ENCODE measurements at places on chromosomes 16 and 17.

DNA sequence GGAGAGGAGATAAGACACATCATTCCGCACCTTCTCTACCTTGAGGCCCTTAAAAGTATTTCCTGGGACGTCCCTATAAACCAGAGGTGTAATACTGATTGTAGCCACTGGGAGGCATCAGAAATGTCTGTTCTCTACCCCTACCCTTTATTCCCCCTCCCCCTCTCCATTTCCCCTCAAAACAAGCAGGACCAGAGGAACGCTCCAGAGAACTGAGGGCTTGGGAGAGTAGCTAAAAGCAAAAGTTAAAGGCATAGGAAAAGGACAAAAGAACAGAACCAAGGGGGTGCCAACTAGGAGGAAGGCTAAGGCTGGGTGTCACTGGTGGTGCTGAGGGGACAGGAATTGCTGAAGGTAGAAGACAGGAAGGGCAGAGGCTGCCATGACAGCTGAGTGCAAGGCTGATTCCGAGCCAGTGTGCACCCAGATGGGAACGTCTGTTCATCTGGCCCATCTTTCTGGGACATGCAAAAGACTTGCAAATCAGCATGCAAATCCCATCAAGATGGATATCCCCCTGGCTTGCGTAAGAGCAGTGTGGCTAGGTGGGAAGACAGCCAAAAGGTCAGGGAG lies 6.7 kb downstream of the CAMTA2 start:
- DNase-seq, result no peak

GRCh38 chr17:16442141-16442540 lies 26.8 kb downstream of the TRPV2 start:
- no peak for DNase-seq

- no peak for DNase-seq
Observed at GRCh38 chr16:54143934-54144571, 142.5 kb downstream of the IRX3 start.

- no peak for DNase-seq
Observed at GRCh38 chr16:48323783-48324775, 61.1 kb downstream of the SIAH1 start.

DNA sequence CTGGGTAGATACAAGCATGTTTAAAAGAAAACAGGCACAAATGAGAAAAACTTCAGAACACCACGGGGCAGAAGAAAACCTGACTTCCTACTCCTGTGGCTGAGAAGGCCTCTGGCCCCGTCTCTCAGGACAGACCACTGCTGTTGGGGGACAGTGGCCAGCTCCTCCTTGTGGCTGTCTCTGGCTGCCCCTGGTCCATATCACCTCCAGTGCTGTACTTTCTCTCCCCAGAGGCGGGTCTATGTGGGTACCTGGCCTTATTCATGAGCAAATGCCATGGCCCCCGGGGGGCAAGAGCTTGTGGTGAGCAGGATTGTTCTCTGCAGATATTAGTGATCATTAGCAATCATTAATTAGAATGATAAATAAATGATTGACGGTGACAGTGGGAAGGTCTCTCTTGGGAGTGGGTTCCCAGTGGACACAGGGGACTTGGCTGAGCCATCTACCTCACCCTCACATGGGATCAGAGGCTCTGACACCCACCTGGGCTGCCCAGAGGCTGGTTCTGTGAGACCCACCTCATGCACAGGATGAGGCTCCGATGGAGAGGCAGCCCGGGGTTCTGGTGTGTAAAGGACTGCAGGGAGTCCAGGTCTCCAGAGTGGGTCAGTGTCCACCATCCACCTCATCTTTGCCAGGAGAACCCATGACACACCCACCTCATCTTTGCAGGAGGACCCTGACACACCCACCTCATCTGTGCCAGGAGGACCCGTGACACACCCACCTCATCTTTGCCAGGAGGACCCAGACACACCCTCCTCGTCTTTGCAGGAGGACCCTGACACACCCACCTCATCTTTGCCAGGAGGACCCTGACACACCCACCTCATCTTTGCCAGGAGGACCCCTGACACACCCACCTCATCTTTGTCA lies 30.6 kb upstream of the CBFA2T3 start:
- peak; percentile 6 for DNase-seq

DNA sequence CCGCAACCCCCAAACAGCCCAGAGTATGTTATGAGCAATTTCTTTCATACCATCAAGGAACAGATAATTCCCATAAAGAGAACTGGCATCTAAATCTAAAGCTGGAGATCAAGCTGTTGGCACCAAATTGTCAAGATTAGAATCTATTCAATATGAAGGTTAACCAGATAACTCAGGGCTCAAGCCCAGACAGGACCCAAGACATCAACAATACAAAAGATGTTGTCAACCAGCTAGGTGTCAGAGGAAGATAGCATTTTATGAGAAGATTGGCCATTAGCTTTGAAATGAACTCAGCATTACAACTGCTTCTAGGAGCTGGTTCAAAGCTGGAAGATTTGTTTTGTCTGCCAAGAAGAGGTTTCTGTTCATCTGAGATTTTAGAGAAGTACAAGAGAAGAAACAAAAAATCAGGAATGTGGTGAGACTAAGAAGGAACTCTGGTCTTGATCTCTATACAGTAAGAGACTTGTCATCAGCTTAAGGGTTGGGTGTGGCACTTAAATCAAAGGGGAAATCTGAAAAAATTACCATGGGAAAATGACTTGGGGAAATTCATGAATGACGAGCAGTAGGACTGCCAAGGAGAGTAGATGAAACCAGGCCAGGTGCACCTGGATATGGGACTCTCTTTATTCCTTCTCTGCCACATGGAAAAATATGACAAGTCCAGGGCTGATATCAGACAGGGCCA lies 64.2 kb upstream of the COX10 start:
- no peak for DNase-seq

DNA sequence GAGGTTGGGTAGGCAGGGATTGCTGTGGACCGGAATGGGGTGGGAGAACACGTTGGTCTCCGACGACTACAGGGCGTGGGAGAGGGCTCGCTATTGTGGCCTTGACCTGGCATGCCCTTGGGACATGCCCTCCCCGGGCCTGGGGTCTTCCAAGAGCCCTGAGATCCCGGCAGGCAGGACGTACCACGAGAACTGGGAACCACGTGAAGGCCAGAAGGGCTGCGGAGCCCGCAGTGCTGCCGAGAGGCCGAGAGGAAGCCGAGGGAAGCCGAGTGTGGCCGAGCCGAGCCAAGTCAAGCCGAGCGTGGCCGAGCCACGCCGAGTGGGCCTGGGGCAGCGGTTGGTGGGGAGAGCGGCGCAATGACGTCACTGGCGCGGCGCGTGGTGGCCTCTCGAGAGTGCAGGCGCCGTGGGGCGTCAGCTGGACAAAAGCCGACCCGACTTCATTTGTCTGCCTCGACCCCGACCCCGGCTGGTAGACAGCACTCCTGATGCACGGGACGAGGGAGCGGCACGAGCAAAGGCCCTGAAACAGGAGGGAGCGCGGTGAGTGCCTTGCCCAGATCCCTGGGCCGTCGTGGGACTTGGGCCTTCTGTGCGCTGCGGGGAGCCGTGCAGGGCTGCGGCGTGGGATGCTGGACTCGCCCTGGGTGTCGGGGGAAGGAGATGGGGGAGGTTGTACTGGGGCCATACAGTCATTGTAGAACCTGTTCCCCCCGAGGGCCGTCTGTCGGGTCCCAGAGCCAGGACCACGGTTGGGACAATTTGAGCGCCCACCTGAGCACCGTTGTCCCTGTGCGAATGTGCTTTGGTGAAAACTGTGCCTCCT lies 6.6 kb downstream of the SOCS1 start:
- DNase-seq, result no peak

DNA sequence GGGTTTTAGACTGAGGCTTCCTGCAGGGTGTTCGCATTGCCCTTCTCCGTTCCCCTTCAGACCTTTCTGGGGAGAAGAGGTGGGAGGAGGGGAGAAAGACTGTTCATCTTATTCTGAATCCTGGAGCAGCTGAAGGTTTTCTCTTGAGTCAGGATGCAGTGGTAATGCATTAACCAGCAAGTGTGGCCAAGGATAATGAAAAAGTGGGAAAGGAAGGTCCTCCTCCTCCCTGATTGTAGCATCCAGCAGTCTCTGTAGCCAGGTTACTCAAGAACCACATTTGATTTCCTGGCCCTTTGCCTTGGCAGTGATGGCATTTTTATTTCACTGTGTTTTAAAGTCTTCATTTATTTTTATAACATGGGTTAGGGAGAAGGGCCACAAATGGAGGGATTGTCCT lies 59.1 kb downstream of the CYLD start:
- no peak for DNase-seq

DNA sequence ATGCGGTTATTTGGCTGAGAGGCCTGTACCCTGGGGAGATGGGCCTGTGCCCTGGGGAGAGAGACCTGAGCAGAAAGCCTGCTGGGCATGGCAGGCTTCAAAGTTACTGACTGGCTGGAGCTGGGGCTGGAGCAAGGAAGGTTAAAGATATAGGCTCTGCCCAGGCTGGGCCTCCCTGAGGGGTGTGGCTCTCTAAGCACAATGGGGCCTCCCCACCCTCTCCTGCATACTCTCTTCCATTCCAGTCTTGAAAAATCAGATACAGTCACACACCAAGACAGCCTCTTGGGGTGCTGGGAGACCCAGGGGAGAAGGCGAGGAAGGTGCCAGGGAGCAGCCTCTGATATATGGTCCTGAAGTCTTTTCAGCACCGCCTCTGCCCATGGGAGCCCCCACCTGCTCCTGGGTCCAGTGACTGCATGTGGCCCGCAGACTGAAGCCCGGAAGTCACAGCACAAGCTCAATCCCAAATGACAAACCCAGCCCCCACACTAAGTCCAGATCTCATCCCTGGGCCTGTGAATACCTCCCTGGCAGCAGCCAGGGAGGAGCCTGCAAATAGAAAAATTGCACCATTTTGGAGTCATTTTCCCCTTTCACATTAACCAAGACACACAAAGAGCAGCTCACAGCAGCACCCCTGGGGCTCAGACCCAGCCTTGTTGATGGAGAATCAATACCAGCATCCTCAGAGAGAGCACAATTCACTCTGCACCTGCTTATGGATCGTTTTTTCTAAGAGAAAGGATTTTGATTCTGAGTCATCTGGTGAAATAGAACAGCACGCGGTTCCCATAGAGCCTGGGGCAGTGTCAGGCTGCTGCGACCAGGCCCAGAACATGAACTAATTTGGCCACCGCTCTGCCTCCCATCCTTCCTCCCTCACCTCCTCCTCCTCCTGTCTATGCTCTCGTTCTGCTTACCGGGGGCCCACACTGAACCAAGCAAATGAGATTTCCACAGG lies 25.6 kb upstream of the CACNG1 start:
- no peak for DNase-seq

GRCh38 chr17:7843257-7843535 lies 9.2 kb downstream of the KDM6B start:
- DNase-seq, result no peak

- no peak for DNase-seq
Observed at GRCh38 chr16:88301431-88301830, 81.3 kb upstream of the ZNF469 start.

GRCh38 chr16:3058139-3059030 lies 7.1 kb upstream of the IL32 start:
- DNase-seq, result no peak

GRCh38 chr16:89150090-89150835 lies 21.3 kb upstream of the CDH15 start:
- DNase-seq, result no peak

DNA sequence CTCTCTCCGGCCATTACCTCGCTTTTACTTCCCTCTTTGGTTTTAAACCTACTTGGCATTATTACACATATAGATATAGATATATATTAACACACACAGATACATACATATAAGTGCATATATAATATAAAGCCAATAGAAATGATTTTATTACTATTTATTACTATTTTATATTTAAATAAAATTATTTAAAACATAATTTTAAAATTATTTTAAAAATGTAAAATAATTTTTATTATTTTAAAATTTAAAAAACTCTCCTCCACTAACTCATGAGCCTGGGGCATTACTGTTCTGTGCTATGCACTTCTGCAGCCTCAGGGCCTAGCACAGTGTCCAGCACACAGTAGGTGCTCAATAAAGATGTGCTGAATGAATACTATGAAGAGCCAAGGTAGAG lies 200.9 kb downstream of the SLC39A11 start:
- DNase-seq, result no peak

DNA sequence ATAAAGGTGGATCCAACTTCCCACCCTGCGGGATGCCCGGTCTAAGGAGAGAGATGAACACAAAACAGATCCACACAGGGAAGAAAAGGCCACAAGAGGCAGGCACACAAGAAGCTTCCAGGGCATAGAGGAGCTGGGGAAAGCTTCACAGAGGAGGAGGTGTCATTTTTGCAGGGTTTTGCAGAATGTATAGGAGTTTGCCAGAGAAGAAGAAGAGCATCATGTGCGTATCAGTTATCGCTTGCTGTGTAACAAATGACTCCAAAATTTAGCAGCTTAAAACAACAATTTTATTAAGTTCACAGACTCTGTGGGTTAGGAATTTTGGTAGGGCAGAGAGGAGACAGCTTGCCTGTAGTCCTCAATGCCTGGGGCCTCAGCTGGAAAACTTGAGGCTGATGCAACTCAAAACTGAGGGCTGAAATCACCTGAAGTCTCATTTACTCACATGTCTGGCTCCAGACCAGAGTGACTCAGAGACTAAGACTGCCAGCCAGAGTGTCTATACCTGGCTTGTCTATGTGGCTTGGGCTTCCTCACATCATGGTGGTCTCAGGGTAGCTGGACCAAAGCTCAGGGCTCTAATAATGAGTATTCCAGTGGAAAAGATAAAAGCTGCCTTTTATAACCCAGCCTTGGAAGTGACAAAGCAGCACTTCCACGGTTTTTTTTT lies 33.9 kb upstream of the ZNF423 start:
- DNase-seq, result no peak

DNA sequence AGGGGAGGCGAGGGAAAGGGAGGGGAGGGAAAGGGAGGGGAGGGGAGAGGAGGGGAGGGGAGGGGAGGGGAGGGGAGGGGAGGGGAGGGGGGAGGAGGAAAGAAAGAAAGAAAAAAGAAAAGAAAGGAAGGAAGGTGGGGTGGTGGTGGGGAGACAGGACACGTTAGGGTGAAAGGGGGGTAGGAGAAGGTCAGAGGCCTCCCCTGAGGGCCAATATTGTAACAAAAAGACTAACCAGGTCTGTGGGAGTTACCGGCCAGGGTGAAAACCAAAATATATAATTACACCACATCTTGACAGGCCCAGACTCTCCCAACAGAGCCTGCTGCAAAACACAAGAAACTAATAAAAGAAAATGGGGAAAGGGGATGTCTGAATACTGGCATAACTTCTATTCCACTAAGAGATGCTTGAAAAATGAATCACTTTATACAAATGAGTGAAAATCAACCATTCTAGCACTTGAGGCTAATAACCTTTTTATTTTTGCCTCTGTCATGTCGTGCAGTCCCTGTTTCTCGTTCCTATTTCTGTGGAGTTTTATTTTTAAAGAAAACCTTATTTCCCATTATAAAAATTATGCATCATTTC lies 10.0 kb downstream of the WDR45B start:
- no peak for DNase-seq

GRCh38 chr16:79795556-79795955 lies 195.0 kb upstream of the MAF start:
- DNase-seq, result no peak

- peak; percentile 34 for DNase-seq
Observed at GRCh38 chr17:72407336-72407909, 286.6 kb downstream of the SOX9 start.

GRCh38 chr17:80513892-80514291 lies 30.7 kb upstream of the RPTOR start:
- DNase-seq, result no peak
